ENCODE measurements at places on chromosomes 3 and 15. TPM values are rescaled to one million over a fixed set of nuclear protein-coding genes. Genes with fewer than 3 reads are reported as not detected.
A peak's percentile ranks its signal among the peaks of the same experiment; 100 is the strongest.

GRCh38 chr3:116267116-116267515 lies 178.2 kb downstream of the LSAMP start:
- DNase-seq = no peak

- no peak for DNase-seq
Observed at GRCh38 chr3:19392150-19392549, 243.8 kb downstream of the KCNH8 start.

- DNase-seq = peak; percentile 35
Observed at GRCh38 chr3:150738688-150739087, 24.3 kb downstream of the SIAH2 start.

DNA sequence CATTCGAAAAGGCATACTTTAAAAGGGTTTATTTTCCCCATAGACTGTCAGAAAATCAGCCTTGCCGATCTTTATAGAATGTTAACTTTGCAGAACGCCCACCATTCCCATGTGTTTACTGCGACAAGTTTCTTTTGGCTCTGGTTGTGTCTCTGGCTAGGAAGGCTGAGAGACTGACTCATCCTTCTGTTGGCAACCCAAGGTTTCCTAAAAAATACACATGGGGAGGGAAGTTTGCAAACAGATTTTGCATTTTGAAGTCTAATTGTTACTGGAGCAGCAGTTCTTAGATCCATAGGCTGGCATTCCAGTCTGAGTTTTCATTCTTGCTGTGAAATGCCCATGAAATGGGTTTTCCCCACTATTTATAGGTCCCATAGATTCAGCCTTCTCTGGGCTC lies 37.9 kb upstream of the MINAR1 start:
- DNase-seq = peak; percentile 37

GRCh38 chr15:96992817-96993216 lies 662.3 kb downstream of the NR2F2 start:
- DNase-seq = no peak

GRCh38 chr3:156750191-156750873 lies 75.8 kb upstream of the LEKR1 start:
- DNase-seq = peak; percentile 98

DNA sequence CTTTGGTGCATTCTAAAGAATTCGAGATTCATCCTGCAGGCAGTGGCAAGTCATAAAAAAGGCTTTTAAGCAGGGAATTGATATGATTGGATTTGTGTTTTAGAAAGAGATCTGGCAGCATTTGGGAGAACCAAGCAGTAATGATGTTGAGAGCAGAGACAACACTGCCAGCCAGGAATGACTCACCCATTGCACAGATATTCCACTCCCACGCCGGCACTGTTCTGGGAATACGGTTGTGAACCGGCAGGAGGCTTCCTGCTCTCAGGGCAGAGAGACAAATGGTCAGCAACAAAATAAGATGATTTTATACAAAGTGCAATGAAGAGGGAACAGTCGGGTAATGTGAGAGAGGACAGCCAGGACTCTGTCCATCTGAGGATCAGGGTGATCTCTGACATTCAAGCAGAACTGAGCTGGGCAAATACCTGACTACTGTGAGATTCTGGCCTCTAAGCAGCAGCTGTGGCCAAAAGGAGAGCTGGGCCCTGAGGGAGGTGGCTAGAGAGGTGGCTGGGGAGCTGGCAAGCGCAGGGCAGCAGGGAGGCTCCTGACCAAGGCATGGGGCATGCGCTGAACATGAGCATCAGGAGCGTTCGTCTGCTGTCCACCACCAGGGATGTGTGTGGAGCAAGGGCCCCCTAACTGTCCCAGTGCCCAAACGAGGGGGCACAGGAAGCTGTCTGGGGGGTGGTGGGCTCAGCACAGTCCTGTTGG lies 56.1 kb upstream of the PLXNA1 start:
- DNase-seq = peak; percentile 67

PCSK6 gene
- 2.2 TPM for total RNA-seq

SLC51A gene
- not detected for total RNA-seq

SNX33 gene
- 17.0 TPM for total RNA-seq

RASGRP1 gene
- 0.27 TPM for total RNA-seq
